ENCODE measurements at places on chromosomes 6 and 20.
A peak's percentile ranks its signal among the peaks of the same experiment; 100 is the strongest.

- no peaks in the 10 kb centered on the region for H3K27me3 ChIP-seq
- H3K36me3 ChIP-seq: no peaks in the 10 kb centered on the region
- no peak overlapping the region for H3K4me3 ChIP-seq
- DNase-seq: peak; percentile 16
These were observed 176.7 kb downstream of the HACE1 start for GRCh38 chr6:104682722-104683643.

DNA sequence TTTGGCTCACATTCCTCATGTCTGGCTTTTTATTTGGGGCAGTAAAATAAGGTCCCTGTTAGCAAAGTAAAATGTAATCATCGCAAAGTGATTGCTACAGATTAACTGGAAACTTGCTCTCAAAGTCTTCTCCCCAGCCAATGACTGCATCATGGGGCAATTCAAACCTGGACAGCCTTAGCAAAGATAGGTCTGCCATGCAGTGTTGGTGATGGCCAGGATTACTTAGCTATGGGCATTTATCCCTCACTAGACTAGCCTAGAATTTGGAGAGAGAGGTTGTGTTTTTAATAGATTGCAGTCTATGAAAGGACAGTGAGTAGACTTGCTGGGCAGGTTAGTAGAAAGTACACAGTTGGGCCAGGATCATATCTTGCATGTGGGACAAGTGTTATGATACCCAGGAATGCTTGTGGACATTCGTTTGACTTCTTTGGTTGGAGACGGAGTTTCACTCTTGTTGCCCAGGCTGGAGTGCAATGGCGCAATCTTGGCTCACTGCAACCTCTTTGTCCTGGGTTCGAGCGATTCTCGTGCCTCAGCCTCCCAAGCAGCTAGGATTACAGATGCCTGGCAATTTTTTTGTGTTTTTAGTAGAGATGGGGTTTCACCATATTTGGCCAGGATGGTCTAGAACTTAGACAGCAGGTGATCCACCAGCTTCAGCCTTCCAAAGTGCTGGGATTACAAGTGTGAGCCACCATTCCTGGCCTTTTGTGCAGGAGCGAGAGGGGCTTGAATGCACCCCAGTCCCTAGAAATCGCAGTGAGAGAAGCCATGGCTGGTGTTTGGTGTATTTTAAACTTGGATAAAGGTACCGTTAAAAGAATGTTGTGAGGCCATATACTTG lies 3.4 kb downstream of the RPS12 start:
- H3K4me3 ChIP-seq: no peak overlapping the region
- H3K36me3 ChIP-seq: peaks cover 37% of the 10 kb centered on the region
- H3K4me1 ChIP-seq: peaks cover 9% of the 10 kb centered on the region
- no peaks in the 10 kb centered on the region for H3K27me3 ChIP-seq

GRCh38 chr20:44651684-44652423 lies at the start of gene ADA:
ADA (minus strand) TSS chr20:44651699; CDS start chr20:44651607, 92 bp downstream.
- H3K4me3 ChIP-seq: peak within 1 kb of the TSS; percentile 67
- DNase-seq: peak; percentile 78
- peaks cover 17% of the 10 kb centered on the region for H3K27me3 ChIP-seq
- no peaks in the 10 kb centered on the region for H3K36me3 ChIP-seq

DNA sequence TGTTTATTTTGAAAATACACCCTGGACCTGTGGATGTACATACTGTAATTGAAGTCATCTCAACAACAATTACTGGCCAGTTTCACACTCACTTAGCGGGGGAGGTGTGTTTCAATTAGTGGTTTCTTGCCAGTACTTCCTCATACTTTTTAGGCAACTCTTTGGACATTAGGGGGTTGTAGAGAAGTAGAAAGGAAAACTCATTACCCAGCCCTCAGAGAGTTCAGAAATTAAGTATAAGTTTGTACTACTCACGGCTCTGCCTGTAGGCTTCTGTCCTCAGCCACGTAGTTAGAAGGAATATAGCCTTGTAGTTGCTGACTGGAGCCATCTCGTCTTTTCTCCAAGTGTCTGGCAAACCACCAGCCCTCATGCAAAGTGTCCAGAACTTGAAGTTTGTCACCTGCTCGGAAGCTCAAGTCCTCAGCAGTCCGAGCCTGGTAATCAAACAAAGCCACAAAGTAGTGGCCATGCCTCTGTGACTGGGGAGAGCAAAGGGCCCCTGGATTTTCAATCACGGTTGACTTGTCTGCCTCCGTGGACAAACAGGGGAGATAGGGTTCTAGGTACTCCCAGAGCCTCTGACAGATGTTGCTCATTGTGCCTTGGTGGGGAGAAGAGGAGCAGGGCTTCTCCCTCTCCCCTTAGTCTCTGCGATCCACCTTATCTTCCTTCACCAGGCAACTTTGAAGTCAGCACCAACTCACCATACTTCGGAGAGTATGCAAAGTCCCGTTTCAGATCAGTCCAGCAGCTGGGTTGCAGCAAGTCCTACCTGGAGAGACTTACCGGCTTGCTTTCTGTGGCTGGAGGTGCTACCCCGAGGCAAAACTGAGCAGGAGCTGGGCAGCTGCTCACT lies 749 bp downstream of the FRK start:
- H3K4me3 ChIP-seq: peak overlapping the region; percentile 8
- peak; percentile 12 for DNase-seq
- H3K36me3 ChIP-seq: no peaks in the 10 kb centered on the region
- no peaks in the 10 kb centered on the region for H3K27me3 ChIP-seq
- H3K4me1 ChIP-seq: peaks cover 2% of the 10 kb centered on the region

DNA sequence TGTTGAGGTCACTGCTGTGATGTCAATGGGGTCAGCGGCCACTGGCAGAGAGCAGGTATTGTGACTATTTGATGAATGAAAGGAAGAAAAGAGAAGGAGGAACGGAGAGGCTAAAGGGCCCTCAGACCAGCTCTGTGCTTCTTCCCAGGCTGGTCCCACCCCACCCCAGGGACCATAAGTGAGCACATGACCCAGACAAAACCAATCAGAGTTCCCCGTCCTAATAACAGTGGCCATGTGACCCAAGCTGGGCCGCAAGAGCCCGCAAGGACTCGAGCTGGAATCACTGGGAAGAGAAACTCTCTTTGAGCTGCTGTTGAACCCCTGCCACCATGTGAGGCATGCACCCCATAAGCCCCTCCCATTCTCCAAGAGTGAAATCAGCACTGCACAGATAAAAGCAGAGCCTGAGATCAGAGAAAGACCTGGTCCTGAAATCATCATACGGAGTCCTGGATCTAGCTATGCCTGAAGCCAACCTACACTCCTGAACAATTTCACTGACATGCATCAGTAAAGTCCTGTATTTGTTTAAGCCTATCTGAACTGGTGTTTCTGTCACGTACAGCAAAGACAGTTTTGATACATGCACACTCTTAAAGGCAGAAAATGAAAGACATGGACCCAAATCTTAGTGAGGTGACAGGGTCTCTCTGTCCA lies 90.2 kb downstream of the PREX1 start:
- H3K27me3 ChIP-seq: no peaks in the 10 kb centered on the region
- peaks cover 34% of the 10 kb centered on the region for H3K36me3 ChIP-seq
- DNase-seq: no peak
- peaks cover 43% of the 10 kb centered on the region for H3K4me1 ChIP-seq

GRCh38 chr6:81608776-81609175 lies 143.7 kb downstream of the TENT5A start:
- no peaks in the 10 kb centered on the region for H3K27me3 ChIP-seq
- H3K36me3 ChIP-seq: no peaks in the 10 kb centered on the region
- H3K27ac ChIP-seq: no peak overlapping the region
- H3K4me3 ChIP-seq: no peak overlapping the region

DNA sequence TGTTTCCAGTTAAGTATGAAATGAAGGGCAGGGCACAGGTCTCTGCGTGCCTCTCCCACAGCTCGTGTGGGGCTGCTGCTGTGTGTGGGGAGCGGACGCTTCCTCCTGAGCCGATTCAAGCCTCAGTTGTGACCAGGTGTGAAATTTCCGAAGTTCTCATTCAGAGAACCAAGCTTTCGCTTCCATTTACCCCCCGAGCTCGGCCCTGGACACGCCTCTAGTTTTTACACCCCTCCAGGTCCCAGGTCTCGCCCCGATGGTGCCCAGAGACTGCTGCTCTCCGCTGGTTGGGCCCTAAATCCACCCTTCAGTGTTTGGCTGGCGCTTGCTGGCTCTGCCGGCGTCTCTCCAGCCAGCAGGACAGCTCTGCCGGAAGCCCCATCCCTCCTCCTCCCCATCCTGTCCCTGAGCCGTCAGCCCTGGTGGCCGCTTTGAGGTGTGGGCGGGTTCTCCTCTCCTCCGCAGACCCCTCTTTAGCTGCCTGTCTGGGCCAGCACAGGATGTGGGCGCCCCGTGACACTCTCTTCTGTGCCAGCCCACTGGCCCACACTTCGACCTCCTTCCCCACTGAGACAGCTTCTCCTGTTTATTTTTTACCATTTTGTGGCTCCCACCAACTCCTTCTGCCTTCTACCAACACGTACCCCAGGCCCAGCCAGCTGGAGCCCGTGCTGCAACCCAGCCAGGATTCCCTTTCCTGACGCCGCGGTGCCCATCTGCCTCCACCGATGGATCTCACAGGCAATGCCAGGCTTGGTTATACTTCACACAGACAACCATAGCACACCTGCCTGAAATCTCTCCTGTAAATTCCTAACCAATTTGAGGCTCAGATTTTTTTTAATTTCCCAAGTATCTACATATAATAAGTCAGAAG lies 142.8 kb downstream of the DLL1 start:
- no peak for DNase-seq
- no peak overlapping the region for H3K4me3 ChIP-seq
- H3K36me3 ChIP-seq: no peaks in the 10 kb centered on the region
- H3K27me3 ChIP-seq: peaks cover 28% of the 10 kb centered on the region

GRCh38 chr20:58131151-58131550 lies 97.3 kb downstream of the ANKRD60 start:
- no peaks in the 10 kb centered on the region for H3K27me3 ChIP-seq
- no peaks in the 10 kb centered on the region for H3K36me3 ChIP-seq
- H3K4me3 ChIP-seq: no peak overlapping the region
- peak overlapping the region; percentile 67 for H3K27ac ChIP-seq
